ENCODE measurements at places on chromosomes 6 and 20. TPM values are rescaled to one million over a fixed set of nuclear protein-coding genes. Genes with fewer than 3 reads are reported as not detected.

Gene ESR1
- total RNA-seq: 4.7 TPM

Gene EYA4
- total RNA-seq: not detected

Gene IL17A
- not detected for total RNA-seq

Gene RAD21L1
- total RNA-seq: not detected

Measured in CD4-positive, CD25-positive, alpha-beta regulatory T cell (primary cell).